ENCODE measurements at places on chromosomes 4 and X.

GRCh38 chr4:54067166-54067565 lies 2.8 kb upstream of the CHIC2 start:
- no peak for DNase-seq

- no peak for DNase-seq
These were observed 83.1 kb downstream of the GUCY2F start for GRCh38 chrX:109398833-109399232.

DNA sequence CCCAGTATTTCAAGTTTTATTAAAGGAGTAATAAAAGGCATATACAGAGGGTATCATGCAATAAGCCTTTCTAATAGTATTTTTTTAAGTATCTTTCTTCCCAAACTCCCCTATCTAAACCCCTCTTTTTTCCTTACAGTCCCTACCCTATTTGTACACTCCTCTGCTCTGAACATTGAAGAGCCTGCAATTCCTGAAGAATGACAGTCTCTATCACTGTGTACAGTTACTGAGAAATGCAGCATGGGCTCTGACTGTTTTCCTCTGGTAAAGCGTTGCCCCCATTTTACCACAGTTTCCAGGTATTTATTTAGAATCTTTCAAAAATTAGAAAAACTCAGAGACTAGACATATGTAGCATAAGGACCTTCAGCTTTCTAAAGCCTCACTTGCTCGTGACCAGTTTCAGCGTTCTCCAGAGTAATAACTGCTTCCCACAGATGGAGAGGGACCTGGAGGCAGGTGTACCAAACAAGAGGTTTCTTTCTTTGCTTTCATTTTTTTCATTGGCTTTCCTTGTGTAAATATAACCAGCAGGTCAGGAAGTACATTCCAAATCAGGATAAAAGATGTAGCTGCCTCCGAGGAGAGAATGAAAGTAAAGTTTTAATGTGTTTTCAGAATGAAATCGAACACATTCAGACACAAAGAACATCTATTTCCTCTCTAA lies 230.8 kb downstream of the CFAP299 start:
- DNase-seq, result no peak

- no peak for DNase-seq
These were observed 64.0 kb downstream of the HHIP start for GRCh38 chr4:144709793-144710525.

DNA sequence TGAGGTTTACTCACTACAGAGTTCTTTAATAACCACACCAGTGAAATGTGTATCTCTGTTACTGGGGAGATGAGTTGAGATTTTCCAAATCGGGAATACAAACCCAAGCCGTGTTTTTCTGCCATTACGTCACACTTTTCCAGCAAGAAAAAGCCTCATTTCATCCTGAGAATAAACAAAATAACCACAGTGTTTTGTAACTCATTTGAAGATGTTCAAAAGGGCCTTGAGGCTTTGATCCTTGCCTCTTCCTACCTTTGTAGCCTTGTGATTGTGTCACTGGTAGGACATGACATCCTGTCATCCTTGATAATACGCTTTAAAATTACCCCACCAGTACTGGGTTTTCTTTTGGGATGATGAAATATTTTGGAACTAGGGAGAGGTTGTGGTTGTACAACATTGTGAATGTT lies 2.9 kb downstream of the USP11 start:
- no peak for DNase-seq

DNA sequence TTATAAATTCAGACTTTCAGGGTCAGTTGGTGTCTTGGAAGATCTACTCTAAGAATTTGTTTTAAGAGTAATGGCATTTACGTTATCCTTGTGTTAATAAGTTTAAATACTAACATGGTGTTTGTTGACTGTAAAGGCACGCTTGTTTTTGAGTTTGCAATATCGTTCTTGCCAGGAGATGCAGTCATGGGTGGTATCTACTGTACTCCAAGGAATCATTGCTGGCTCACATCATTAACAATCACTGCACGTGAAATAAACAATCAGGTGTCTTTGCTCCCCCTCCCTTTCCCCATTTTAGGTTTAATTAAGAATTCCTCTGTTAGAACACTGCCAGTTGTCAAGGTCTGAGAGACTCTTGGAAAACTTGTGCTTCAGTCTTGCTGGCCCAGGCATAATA lies 1.6 kb downstream of the HHIP start:
- no peak for DNase-seq

DNA sequence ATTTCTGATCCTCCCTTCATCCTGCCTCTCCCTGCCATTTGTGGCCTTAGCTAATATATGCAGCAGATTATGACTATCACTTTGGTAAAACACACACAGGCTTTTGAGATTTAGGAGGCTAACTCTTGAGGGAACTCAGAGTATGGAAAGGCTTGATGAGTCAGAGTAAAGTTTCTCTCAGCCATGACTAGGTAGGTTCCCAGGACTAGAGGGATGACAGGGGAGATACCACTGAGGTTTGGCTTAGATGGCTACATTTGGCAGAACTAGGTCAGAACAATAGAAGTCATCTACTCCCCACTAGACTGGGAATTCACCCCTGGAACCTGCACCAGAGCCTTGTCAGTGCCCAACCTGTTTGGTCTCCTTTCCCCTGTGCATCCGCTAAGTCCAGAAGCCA lies 585.7 kb downstream of the TLL1 start:
- no peak for DNase-seq

DNA sequence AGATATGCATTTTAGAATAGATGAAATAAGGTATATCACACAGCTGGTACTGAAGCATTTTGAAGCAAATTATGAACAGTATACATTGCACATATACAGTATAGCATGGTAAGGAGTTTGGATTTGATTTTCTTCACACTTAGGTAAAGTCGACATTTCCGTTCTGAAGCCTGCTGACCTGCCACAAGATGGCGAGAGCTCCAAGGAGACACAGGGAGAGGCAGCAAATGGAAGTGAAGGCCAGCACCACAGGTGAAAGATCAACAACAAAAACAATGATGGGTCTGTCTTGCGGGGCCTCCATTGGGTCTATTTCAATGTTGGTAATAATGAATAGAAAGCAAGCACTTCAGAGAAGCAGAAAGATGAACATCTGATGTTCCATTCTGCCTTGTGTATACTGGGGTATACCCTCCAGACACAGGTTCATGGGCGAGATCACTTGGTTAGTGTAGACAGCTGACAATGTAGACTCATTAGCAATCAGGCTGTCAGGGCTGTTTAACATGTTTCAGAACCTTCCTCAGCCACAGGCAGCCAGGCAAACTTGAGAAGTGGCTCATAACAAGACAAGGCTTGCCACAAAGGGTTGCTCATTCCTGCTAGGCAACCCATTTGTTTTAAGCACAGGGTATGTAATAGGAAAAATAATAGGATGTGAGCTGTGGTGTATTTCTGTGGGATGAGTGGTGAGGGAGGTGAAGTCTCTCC lies 21.4 kb upstream of the NOX1 start:
- DNase-seq, result no peak

- no peak for DNase-seq
These were observed 30.2 kb upstream of the CYP4V2 start for GRCh38 chr4:186161138-186161537.

DNA sequence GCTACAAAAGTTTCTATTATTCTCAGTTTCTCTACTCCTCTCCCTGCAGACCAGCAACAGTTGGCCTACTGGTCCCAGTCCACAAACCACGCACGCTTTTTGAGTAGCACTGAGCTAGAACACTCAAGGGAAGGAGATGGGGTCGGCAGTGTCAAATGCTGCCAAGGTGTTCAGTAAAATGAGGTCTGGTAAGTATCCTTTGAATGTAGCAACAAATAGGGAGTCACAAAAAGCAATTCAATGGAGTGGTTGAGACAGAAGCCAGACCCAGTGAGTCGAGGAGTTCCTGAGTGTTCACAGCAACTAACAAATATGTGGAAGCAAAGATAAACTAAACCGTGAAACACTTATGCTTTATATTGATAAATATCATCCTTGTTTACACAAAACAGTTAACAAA lies 355.7 kb downstream of the MID1IP1 start:
- no peak for DNase-seq

GRCh38 chr4:166414431-166414830 lies 541.4 kb downstream of the TLL1 start:
- DNase-seq, result no peak

GRCh38 chr4:16836324-16836723 lies 62.1 kb downstream of the LDB2 start:
- DNase-seq, result no peak

GRCh38 chr4:101853691-101854090 lies 63.2 kb downstream of the BANK1 start:
- DNase-seq, result no peak

- DNase-seq, result no peak
These were observed 186.9 kb downstream of the CAMK2D start for GRCh38 chr4:113574636-113575103.

DNA sequence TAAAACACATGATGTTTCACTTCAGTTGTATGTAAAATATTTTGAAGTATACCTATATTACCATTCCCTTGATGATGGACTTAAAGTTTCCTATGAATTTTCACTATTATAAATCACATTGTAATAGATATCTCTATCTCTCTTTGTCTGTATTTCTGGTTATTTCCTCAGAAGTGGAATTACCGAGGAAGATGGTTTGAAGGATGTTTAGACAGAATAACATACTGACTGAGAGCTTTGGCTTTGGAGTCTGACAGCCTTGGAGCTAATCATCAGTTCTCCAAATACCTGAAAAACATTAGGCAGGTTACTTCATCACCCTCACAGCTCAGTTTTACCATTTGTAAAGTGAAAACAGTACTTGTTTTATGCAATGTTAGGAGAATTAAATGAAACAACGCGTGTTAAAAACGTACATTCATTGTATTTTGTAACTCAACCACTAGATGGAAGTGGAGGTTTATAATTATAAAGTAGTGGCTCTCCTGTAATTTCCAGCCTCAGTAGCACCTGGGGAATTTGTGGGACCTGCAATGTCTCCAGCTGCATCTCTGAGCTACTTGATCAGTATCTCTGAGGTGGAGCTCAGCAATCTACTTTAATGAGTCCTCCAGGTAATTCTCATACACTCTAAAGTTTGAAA lies 14.3 kb downstream of the JCHAIN start:
- DNase-seq, result no peak

DNA sequence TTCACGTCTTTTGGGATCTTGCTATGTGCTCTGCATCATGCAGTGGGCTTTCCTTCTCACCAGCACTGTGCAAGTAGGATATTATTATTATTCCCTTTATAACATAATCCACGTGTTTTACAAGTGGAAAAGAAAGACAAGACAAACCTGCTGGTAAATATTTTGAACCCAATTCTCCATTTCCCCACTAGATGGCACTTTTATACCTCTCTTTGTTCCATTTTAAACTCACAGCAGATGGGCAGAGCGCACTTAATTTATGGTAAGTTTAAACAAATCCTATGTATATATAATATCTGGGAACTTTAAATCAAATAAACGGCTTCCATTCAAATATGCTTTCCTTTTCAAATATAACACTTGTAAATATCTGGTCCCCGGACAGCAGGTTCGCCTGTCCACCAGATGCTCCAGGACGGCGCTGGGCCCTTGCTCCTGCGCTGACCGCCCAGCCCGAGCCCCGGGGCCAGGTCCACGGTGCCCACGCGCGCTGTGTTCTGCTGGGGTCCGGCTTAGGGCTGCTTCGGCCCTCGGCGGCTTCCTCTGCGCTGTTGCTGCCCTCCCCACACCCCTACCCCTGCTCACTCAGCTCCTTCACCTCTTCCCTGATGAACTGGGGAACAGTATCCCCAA lies 31.1 kb downstream of the F11 start:
- DNase-seq, result no peak

DNA sequence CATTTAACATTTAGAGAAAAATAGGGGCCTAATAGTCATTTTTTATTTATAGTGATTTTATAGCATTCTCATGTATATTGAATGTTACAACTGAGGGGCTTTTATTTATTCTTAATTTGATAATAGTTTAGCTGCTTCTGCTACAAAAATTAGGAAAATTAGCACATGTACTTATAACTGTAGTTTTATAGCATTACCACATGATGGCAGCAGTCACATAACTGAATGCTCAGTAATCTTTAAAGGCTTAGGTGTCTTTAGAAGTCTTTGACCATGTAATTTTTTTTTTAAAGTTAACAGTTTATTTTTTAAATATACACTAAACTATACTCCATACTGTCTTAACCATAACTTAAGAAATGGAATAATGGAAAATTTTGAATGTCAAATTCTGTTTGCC lies 136.6 kb downstream of the STAG2 start:
- no peak for DNase-seq

- DNase-seq, result no peak
These were observed 87.7 kb downstream of the SHROOM4 start for GRCh38 chrX:50726296-50726695.

DNA sequence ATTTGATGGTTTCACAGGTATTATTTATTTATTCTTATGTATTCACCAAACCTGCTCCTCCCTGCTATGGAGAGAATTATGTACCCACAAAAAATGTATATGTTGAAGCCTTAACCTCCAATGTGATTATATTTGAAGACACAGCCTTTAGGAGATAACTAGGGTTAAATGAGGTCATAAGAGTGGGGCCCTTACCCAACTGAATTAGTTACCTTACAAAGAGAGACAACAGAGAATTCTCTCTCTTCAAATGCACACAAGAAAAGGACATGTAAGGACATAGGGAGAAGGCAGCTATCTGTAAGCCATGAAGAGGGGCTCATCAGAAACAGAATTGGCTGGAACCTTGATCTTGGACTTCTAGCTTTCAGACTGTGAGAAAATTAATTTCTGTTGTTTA lies 44.0 kb downstream of the ZGRF1 start:
- no peak for DNase-seq

DNA sequence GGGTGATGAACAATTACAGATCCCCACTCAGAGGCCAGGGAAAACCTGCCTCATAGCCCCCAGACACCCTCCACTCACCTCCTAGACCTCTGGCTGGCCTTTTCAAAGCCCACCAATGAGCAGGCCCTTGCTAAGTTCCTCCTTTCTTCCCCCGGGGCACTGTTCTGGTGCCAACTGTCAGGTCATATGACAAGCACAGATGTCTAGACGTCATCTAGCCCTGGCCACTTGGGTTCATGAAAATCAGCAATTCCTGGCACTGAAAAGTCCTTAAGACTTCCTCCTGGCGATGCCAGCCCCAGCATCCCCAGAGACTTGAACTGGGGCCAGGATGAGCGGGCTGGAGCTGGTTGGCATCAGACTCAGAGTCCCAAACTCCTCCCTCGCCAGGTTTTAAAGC lies 115.6 kb upstream of the NALF2 start:
- no peak for DNase-seq

DNA sequence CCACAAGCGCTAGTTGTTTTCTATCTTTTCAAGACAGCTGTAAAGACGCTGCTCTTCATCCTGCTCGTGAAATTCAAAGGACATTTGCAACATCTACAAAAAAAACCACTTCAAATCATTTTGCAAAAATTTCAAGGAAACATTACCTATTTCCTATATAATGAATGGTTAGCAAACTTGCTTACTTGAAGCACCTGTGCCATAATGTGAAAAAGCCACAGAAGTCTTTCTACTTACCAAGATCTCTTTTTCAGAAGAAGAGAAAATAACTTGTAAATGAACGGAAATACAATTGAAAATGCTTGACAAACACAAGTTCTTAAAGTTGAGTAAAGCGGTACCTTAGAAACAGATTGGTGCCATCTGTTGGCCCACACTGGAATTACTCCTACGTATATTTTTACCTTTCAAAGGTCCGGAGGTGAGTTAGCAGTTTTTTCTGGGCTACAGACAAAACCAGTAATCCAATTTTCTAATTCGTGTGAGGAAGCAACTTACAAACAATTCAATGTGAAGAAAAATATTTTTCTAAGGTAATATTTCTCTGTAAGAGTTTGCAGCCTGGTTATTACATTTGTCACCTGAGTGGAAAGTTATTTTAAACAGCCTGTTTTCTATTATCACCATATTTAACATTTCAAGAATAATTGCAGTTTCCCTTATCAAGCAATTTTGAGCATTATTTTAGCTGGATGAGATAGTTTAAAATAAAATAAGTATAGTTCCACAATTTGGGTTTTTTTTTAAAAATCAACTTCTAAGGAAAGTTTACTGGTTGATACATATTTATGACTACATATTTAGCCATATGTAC lies at the start of gene TLR6:
Gene TLR6 (minus strand): TSS at position 294 of the 814 bp plus-strand sequence. CDS start 27,344 bp downstream, outside the sequence.
- peak; percentile 38 for DNase-seq

Measured in activated naive CD4-positive, alpha-beta T cell (primary cell).